Activated CD4-positive, alpha-beta T cell treated with anti-CD3 and anti-CD28 coated beads, Interleukin-2, amount 50 U/mL, for 4 hours (primary cell): ENCODE measurements at places on chromosomes 7 and 10.

DNA sequence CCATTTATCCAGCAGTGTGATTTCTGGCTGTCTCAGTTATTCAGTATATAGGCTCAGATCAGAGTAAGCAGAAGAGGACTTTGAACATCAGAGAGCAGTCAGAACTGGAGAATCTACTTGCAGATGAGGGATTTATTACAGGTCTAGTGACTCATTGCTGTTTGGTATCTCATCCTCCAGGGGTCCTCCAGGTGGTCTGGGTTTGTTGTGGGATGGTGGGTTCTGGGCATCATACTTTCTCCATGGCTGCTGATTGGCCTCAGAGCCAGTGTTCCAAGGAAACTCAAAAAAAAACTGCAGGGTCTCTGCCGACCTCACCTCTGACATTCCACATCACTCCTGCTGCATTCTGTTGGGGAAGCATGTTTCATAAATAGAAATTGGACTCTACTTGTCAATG, 214.8 kb downstream of the CNTNAP2 start:
- no peak for DNase-seq

DNA sequence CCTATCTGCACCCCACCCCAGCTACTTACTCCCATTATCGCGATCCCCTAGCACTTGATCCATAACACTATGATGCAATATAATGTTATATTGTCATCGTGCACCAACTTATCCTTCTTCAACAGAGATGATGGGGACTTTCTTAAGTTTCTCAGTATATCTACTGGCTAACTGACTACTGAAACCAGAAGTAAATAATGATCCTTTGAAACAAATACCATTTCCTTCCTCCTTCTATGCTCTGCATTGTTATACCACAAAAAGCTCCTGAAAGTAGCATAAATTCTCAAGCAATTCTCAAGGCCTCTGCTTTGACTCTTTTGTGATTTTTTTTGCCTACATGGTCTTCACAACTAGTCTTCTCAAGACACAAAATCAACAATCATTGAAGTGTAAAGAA, 68.9 kb downstream of the HTR7 start:
- no peak for DNase-seq

- DNase-seq: peak; percentile 53
These were observed 1.6 kb upstream of the ORAI2 start for GRCh38 chr7:102431617-102432298.

DNA sequence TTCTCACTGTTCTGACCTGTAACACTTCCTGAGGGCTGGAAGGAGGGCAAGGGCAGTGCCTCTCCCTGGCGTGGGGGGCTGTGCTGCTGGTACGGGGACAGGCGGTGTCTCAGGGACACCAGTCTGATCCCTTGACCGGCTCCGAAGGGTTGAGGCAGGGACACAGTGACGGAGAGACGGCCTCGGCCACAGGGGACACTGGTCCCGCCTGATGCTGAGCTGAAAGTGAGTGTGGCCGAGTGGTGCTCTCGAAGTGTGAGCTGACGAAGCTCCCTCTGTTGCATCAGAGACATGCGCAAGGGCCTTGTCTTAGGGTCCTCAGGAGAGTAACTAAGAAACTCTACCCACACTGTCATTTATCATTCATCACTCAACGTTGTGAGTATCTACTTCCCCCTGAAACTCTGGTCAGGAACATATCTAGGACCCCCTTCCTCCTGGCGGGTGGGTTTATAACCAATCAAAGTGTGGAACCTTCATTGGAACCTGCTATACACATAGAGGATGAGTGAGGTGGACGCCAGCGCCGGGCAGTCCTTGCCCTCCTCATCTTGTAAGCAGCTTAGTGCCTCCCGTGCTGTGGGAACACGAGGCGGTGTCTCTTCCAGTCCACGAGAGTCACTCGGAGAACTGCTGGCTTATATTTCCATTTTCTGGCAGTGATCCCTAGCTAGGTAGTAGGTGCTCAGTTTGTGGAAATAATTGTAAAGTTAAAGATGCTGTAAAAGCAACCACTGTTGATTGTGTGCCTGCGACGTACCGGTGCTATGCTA, 283.1 kb downstream of the DNAJB6 start:
- DNase-seq: no peak

- no peak for DNase-seq
These were observed 164.4 kb downstream of the ARL4A start for GRCh38 chr7:12851841-12852240.

- no peak for DNase-seq
These were observed 4.2 kb upstream of the NKX1-2 start for GRCh38 chr10:124453960-124454610.

- DNase-seq: peak; percentile 50
These were observed 804 bp downstream of the FRAT1 start for GRCh38 chr10:97319671-97320479.
